ENCODE measurements at places on chromosomes 1 and 21.

DNA sequence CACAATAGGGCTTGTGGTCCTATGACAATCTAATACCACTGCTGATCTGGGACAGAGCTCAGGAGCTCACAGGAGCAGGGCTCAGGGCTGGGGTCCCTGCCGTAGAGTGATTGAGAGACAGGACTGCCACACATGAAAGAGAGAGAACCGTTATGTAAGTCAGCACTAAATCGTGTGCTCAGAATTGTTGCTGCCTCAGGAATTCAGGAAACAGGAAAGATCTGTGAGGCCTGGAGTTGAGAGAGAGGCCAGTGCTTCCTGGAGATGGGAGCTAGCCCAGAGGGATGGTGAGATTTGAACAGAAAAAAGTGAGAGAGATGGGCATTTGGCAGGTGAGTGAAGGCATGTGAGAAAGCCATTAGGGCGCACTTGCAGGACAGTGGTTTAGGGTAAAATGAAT, 17.5 kb upstream of the ACBD6 start:
- DNase-seq, result no peak

GRCh38 chr1:59081181-59081580, 215.7 kb upstream of the FGGY start:
- no peak for DNase-seq

DNA sequence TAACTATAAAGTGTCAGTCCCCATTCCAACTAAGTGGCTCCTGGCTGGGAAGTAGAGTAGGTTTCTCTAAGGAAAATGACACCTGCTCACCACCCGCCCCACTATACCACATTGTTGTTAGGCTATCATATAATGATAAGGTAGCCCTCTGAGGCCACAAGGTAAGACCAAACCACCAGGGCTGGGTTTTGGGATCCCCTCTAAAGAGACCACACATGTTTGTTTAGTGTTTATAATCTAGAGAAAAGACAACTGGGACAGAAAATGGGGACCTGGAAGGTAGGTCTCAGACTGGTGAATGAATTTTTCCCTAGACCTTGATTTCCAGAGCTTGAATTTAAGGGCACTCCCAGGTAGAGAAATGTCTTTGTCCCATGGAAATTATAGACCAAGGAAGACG, 15.2 kb downstream of the AKIRIN1 start:
- no peak for DNase-seq

GRCh38 chr1:228275179-228275429, 67.3 kb downstream of the OBSCN start:
- no peak for DNase-seq

- no peak for DNase-seq
These were observed 13.5 kb downstream of the SLC37A1 start for GRCh38 chr21:42527127-42527488.

DNA sequence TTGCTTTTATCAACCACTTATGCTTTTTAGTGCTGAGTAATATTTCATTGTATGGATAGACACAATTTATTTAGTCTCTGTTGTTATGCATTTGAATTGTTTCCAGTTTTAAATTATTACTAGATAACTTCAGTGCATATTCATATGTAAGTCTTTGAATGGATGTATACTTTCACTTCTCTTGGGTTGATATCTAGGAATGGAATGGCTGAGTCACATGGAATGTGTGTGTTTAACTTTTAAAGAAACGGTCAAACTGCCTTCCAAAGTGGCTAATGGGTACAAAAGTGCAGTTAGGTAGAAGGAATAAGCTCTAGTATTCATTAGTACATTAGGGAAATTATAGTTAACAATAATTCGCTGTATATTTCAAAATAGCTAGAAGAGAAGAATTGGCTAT, 82.4 kb downstream of the NPHS2 start:
- DNase-seq, result no peak

DNA sequence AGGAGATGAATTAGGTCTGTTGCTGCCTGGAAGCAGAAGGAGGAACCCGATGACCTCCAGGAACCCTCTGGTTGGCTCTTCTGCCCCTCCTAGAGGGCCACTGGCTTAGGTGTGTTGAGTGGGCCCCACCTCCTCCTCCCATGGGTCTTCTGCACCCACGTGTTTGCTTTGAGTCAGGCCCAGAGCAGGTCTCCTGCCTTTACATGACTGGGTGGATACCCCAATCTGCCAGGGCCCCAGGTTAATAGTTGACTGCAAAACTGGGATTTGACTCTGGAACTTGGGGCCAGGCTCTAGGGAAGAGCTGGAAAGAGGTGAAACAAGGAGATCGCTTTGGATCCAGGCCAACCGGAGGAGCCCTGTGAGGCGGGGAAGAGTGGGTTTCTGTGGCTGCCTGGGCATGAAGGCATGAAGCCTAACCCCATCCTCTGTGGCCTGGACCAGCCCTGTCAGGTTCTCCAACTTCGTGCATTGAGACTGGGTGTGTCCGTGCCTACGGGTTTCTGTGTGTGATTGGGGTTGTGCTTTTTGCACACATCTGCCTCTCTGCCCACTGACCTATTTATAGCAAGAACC, 7.8 kb upstream of the LAD1 start:
- DNase-seq, result no peak

- DNase-seq, result no peak
These were observed 90.1 kb downstream of the PRDM16 start for GRCh38 chr1:3159121-3159520.

DNA sequence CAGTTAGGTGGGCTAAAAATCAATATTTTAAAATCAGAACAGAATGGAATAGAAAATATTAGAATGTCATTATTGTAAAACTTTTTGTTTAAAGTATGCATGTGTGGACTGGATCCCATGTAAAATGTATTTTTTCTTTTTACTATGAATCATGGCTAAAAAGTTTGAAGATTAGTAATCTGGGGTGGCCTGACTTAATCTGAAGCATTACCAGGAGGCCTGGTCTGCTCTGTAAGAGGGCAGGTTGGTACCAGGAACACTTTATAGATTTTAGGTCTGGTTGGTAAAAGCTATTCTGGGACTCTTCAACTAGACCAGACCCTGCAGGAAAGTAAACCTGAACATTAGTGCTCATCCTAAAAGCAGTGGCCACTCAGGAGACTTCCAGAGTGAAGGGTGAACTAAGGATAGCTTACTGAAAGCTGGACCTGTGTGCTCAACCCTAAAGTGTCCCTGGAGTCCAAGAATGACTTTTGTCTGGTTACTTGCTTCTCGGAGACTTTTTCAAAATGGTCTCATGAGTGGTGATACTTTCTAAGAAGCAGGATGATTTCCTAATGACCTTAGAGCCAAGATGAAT, 16.5 kb downstream of the RGL1 start:
- DNase-seq, result no peak

DNA sequence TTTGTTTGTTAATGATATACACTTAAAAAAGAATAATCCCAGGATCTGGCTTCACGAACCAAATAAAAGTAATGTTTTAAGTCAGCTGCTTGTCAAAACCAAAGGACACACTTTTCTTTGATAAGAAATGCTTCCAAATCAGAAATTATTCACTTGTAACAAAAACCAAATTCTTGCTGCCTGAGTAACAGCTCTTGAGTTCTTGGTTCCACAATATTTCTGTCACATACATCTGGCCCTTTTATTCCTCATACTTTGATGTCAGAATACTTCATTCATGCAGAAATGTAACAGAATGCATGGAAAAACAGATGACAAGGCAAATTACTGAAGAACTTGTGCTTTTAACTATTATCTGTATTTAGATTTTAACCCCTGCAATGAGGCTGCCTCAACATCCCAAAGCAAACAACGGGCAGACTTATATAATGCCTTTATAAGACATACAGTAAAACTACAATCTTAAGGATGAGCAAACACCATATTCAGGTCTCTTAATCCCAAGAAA, 1.5 kb downstream of the VAMP4 start:
- no peak for DNase-seq

Measured in stimulated activated CD4-positive, alpha-beta T cell treated with anti-CD3 and anti-CD28 coated beads, Interleukin-4, amount 100 ng/mL, for 1 hour (primary cell).